ENCODE measurements at places on chromosomes 12 and 14. TPM values are rescaled to one million over a fixed set of nuclear protein-coding genes. Genes with fewer than 3 reads are reported as not detected.

DNA sequence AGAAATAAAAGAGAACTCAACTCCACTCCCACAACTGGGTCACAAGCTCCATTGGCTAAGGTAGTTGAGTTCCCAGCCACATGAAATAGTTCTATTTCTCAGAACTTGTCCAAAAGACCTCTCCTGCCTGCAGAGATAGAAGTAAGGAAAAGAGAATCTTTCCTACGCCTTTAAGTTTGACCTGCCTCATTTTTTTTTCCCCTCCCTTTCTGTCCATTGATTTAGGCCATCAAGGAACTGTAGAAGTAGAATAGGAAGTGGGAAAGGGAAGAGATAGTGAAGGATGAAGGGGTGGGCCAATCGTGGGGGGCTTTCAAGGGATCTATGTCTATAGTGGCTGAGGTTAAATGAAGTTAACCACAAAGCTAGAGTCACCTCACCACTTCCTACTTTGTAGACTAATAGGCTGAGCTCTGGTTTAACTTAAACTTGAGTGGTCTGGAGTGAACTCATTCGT, 13.9 kb upstream of the NUDT4 start:
- DNase-seq: no peak

DNA sequence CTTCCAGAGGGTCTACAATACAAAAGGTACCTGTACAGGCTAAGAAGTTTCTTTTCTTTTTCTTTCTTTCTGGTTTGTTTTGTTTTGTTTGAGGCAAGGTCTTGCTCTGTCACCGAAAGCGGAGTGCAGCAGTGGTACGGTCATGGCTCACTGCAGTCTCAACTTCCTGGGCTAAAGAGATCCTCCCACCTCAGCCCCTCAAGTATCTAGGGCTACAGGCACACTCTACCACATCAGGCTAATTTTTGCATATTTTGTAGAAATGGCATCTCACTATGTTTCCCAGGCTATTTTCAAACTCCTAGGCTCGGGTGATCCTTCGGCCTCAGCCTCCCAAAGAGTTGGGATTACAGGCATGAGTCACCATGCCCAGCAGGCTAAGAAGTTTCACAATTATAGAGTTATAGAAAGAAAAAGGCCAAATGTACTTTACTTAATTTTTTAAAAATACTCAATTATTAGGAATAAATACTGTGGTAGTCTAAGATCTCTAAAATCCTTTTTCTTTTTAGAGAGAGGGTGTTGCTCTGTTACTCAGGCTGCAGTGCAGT, 3.0 kb upstream of the PIGH start:
- no peak for DNase-seq

GRCh38 chr14:76829650-76830421, 3.6 kb downstream of the LRRC74A start:
- DNase-seq: no peak

- DNase-seq: peak; percentile 63
Observed at GRCh38 chr12:124369055-124369826, 74.3 kb downstream of the RFLNA start.

- no peak for DNase-seq
Observed at GRCh38 chr12:76544601-76545261, 14.8 kb downstream of the OSBPL8 start.

Gene OLR1
- 1.2 TPM for total RNA-seq

Gene DLK1
- total RNA-seq: 87.3 TPM

Gene TIGAR
- 3.6 TPM for total RNA-seq

Gene GDF11
- 5.6 TPM for total RNA-seq
